Effector CD4-positive, alpha-beta T cell (primary cell): ENCODE measurements at places on chromosomes 13 and 19.

DNA sequence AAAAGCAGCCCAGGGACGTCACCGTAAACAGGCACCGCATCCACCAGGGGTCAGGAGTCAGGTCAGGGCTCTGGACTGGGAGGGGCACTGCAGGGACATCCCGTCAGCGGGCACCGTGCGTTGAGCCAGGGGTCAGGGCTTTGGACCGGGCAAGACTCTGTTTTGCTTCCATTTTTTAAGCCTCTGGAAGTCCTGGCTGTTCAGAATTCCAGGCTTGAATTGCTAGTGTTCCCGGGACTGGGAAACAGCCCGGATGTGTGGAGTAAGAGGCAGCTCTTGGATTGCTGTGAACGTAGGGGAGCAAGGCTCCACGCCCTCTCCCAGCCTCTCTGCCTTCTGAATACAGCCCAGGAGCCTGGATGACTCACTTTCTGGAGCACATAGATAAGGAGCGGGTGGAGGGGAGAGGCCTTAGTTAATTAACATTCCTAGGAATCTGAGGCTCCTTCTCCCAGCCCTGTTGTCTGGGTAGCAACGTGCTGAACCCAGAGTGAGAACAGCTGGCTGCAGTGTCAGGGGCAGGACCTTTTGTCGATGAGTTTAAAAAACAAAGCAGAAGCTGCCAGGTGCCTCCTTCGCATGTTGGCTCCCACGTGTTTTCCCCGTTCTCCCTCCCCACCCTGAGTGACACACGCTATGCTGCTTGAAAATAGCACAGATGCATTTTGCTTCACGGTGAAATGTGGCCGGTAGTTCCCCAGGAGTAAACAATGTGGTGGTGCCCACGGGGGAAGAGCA lies 21.9 kb downstream of the ATP11A start:
- no peak for DNase-seq

- DNase-seq = no peak
Observed at GRCh38 chr13:114096811-114097211, 35.6 kb downstream of the RASA3 start.

GRCh38 chr19:40811478-40812341 lies 12.7 kb downstream of the EGLN2 start:
- no peak for DNase-seq

GRCh38 chr19:7932930-7933300 lies 7.0 kb upstream of the CTXN1 start:
- DNase-seq = no peak

GRCh38 chr13:27113436-27113835 lies 58.2 kb downstream of the USP12 start:
- DNase-seq = no peak

GRCh38 chr13:107348925-107349324 lies 781.0 kb upstream of the ARGLU1 start:
- DNase-seq = no peak

- no peak for DNase-seq
Observed at GRCh38 chr19:56191115-56191514, 6.5 kb downstream of the ZSCAN5B start.

GRCh38 chr13:87570669-87571068 lies 100.5 kb upstream of the SLITRK5 start:
- DNase-seq = no peak

DNA sequence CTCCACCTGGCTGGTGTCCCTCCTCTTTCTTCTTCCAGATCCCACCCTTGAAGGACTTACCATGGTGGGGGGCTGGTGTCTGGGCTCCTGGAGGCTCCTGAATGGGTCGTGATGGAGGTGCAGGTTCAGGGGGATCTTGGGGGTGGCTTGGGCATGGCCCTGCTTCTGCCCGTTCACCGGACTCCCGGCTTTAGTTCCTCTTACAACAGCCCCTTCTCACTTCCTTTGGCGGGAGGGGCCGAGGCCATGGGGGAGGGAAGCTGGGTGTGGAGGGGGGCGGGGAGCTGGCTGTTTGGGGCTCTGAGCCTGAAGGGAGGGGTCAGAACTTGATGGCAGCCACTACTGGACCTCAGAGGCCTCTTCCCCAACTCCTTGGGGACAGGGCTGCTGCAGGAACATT lies at the start of gene MYO1F:
TSS of gene MYO1F (minus strand) at position 196 of the 400 bp plus-strand sequence. CDS start at position 63, 133 bp downstream.
- DNase-seq = no peak

- no peak for DNase-seq
Observed at GRCh38 chr13:36875431-36875830, 44.6 kb downstream of the SMAD9 start.

DNA sequence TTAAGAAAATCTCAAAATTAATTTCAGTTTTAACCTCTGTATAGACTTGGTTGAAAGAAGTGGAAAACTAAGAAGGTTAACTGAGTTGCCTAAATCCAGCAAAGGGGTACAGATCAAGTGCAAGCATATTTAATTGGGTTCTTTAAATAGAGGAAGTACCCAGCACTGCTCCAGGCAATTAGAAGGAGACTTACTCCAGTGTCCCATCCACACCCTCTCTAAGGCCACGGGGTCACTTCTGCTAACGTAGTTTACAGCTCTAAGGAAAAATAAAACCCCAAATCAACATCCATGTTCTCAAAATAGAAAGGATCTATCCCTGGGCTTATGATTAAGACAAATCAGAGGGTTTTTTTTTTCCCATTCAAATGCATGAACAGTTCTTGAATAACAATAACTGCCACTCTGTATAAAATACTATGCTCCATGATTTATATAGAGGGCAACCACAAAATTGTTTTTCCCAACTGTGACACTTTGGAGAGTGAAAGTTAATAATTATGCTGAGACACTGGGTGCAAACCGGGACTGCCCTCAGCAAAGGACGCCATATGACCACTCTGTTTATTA lies 4.6 kb downstream of the FRY start:
- DNase-seq = no peak

DNA sequence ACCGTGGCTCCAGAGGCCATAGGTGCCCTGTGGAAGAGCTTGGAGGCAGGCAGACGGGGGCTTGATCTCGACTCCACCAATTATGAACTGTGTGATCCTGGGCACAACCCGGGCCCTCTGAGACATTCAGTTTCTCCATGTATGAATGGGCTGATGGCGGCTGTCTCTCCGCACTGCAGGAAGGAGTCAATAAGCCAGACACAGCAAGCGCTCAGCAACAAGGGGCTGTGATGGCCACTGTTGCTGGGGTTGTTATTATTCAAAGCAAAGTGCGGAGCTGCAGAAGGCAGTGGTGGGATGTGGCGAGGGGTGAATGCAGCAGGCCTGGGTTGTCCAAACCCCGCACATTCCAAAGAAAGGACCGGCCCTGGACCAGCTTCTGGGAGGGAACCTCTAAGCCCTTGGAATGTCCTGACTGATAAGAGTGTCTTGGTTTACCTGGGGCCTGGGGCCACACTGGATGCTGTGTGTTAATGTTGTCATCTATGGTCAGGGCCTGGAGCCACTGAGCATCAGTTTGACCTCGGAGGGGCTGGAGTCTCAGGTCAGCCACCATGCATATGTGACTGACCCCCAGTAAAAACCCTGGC lies 8.3 kb downstream of the TMEM143 start:
- no peak for DNase-seq

DNA sequence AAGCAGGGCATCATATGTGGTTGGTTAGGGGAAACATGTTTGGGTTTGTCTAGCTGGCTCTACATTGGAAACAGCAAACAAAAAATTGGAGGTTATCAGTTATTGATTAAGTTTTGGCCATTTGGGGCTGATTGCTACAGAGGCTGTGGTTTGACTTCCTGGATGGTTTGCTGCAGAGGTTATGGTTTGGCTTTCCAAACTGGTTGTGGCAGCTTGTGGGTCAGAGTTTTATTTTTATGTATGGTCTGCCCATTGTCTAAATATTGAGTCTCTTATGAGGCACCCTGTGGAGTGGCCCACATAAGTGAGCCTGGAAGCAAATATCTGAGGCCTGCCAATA lies 261.6 kb downstream of the GPC5 start:
- no peak for DNase-seq

- DNase-seq = no peak
Observed at GRCh38 chr19:14731200-14731599, 41.4 kb downstream of the ZNF333 start.

DNA sequence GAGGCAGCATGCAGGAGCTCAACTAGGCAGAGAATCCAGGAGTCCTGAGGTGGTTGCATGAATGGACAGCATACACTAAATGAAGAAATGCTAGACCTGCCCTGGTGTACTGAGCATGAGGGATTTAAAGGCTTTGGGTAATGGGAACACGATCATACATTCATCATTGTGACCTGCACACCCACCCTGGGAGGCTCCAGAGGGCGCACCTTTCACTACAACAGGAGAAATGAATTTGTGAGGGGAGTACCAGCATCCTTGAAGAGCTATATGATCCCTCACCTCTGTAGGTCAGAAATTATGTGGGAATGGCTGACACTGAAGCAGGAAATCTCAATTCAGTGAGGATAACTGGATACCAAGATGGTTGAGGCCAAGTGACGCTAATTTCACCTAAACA lies 8.9 kb downstream of the KLK2 start:
- no peak for DNase-seq

GRCh38 chr19:56253737-56254136 lies 18.8 kb upstream of the EDDM13 start:
- no peak for DNase-seq

DNA sequence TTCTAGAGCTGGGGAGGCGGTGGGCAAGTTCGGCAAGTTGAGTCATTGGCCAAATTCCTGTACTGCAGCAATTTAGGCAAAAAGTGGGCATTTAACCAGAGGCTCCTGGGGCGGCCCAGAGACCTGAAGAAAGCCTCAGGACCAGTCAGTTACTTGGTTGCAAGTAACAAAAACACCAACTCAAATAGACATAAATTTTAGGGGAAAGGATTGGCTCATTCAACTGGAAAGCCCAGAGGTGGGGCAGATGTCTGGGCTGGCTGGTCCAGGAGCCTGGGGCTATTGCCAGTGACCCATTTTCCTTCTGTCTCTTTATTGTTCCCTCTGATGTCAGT lies 97.1 kb downstream of the SIPA1L3 start:
- DNase-seq = no peak

- no peak for DNase-seq
Observed at GRCh38 chr13:45903051-45903813, 51.7 kb upstream of the SIAH3 start.

DNA sequence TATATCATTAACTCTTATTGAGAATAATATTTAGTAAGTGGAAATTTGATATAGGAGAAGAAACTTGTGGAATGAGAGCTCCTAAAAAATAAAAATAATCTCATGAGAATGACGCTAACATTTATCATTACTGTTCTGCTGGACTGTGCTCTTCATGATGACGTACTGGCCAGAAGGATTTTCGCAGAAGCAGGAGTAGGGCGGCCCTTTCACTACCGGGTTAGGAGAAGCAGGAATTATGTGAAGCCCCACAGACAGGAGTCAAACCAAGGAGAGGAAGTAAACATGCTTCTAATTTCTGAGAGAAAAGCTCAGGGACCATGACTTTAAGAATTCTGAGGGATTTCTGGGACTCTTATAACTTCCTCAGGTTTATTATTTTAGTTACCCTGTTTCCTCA lies 195.1 kb downstream of the VWA8 start:
- DNase-seq = no peak

DNA sequence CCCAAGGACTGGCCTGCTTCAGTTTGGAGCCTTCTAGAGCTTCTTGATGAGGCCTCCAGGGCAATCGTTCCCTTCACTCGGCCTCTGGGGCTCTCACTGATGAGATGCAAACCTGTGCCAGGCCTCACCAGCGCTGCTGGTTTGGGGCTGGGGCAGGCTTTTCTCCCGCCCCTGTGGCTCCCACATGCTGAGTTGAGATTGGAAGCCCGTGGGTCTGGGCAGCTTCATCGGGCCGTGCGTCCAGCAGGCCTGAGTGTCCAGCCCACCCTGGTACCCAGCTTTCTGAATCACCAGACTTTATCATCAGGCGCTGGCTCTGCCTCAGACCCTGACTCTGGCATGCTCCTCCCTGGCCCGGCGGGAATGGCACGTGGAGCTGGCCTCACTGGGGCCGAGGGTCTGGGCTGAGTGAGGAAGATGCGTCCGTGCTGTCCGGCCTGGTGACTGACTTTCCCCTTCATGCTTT lies 4.3 kb downstream of the CALM3 start:
- no peak for DNase-seq

GRCh38 chr13:42239644-42240043 lies 32.3 kb upstream of the AKAP11 start:
- DNase-seq = no peak

DNA sequence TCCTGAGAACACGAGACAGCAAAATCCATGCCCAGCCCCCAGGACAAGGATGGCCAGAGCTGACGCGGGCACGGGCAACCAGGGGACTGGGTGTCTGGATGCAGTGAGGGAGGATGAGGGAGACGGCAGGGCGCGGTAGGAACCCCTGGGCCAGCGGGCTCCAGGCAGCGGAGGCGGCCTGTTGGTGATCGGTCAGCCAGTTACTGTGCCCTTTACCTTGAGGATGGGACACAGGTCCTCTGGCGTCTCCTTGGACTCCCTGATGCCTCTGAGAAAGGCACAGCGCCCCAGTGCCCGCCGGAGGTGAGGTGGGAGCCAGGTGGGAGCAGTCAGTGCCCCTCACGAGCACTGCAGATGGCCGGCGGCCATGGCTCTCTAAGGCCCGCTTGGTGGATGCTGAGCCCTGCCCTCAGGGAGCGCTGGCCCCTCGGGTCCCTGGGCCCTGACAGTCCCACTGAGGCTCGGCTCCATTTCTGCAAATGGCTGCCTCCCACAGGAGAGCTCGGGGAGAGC lies 31.2 kb downstream of the C13orf46 start:
- no peak for DNase-seq

DNA sequence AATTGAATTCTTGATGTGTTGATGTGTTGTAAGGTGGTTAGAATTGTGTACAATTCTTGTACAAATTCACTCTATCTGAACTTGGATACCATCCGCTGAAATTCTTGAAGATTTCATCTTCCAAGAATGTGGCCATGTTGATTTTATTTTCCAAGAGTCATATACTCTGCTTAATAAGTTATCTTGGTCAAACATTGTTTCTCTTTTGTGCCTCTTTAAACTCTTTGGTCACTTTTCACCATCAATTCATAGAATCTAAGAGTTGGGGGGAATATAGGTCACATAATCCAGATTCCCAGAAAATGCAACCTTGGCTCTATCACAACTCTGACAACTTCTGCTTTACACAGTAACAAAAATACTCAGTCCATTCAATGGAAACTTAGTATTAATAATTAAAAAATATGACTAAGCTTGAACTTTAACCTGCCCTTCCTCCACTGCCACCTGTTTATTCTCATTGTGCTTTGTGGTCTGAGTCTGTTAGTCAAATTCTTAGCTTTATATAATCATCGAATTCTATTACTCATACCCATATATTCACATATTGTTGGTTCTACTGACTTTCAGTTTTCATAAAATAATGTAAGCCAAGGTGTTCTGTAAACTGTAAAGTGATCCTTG lies 373.2 kb downstream of the LMO7 start:
- DNase-seq = no peak

GRCh38 chr19:43624933-43625332 lies 5.5 kb upstream of the ZNF428 start:
- peak; percentile 84 for DNase-seq

- no peak for DNase-seq
Observed at GRCh38 chr13:44879452-44880058, 109.7 kb downstream of the NUFIP1 start.

- DNase-seq = no peak
Observed at GRCh38 chr19:35986664-35987570, 8.1 kb upstream of the SDHAF1 start.
